ENCODE measurements at places on chromosomes 11 and 22.

DNA sequence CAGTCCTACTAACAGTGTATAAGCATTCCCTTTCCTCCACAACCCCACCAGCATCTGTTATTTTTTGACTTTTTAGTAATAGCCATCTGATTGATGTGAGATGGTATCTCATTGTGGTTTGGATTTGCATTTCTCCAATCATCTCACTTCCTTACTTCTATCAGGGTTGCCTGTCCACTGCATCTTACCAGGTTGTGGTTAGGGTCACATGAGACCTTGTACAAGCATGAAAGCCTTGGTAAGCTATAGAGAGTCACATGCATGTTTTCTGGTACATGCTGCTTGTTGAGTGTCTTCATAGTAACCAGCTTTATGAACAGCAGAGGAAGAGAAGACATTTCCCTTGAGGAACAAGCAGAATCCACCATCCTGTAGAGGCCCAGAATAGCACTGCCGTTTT is 102.9 kb upstream of the PAX6 start:
- no peak for DNase-seq

DNA sequence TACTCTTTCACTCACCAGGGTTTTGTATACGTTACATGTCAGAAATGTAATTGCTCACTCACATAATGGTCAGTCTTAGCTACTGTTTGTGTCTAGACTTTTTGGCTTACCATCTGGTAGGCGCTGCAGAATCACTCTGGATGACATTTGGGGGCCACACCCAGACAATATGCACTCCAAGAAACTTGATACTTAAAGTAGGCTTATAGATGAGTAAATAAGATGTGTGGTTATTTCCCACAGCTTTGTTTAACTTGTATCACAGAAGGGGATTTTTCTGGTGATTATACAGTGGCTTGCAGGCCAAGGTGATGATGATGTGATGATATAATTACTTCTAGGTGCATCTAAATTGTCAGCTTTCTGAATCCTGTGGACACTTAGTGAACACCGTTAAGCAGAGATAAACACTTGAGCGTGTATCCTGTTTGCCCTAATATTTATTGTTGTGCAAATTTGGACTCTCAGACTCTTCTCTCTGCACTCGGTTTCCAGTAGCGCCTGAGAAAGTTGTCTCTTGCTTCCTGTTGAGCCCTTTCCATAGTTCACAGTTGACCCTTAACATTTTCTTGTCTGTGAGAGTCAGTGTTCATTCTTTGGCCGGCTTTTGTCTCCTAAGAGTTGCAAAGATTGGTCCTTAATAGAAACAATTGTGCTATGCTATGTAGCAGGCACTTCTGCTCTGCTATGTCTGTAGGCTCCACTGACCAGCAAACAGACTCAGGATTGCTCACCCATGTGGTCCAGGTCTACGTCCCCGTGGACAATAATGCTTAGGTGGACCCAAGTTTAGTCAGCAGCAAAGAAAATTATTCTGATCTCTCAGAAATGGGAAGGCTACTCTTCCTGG is 89.3 kb downstream of the PRR5L start:
- DNase-seq: no peak

DNA sequence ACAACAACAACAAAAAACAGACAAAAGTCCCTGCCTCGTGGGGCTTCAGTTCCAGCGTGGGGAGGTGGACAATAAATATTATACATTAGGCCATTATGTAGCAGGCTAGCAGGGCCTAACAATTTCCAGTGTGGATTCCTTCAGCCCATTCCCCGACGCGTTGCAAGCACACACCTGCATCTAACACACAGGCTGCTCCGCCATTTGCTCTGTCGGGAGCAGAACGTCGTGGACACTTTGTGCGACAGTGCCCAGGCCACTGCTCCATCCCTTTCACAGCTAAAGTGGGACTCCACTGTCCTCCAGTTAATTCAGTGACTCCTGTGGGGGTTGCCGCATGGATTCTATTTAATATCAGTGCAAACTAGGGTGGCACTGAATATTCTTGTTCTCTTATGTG is 10.9 kb upstream of the FGF3 start:
- no peak for DNase-seq

DNA sequence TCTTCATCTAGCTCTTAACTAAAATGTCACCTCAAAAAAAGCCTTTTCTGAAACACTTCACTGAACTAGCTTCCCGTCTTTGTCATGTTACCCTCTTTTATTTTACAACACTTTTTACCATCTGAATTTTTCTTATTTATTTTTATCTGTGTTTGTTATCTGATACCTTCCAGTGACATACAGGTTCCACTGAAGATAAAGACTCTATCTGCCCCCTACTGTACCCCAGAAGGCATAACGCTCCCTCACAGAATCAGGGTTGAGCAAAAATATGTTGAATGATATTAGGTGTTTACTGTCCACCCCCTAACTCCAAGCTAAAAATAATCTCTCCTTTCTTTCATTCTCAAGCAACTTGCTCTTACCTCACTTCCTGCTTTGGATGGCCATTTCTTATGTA is 654.2 kb downstream of the NELL1 start:
- DNase-seq: no peak
